ENCODE measurements at places on chromosomes 1 and 21.
A peak's percentile ranks its signal among the peaks of the same experiment; 100 is the strongest.

- DNase-seq = no peak
Measured at GRCh38 chr1:11874258-11874562, 15.5 kb upstream of the NPPB start.

DNA sequence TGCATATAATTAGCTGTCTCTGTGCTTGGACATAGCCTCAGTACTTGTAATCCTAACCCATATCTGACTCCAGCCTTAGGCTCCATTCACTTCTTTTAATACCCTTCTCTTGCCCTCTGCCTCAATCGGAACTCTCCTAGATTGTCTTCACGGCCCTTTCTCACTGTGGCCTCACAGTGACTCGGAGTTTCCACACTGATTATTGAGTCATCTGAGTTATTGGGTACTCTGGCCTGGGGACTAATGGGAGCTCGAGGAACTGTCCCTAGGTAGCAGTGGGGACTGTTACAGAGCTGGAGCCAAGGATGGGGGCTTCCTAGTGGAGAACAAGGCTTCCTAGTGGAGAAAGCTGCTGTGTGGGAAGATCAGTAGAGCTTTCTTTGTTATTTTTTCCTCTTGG lies 17.0 kb downstream of the TRAF5 start:
- no peak for DNase-seq

GRCh38 chr1:6724517-6725141 lies 23.0 kb upstream of the DNAJC11 start:
- DNase-seq = no peak

DNA sequence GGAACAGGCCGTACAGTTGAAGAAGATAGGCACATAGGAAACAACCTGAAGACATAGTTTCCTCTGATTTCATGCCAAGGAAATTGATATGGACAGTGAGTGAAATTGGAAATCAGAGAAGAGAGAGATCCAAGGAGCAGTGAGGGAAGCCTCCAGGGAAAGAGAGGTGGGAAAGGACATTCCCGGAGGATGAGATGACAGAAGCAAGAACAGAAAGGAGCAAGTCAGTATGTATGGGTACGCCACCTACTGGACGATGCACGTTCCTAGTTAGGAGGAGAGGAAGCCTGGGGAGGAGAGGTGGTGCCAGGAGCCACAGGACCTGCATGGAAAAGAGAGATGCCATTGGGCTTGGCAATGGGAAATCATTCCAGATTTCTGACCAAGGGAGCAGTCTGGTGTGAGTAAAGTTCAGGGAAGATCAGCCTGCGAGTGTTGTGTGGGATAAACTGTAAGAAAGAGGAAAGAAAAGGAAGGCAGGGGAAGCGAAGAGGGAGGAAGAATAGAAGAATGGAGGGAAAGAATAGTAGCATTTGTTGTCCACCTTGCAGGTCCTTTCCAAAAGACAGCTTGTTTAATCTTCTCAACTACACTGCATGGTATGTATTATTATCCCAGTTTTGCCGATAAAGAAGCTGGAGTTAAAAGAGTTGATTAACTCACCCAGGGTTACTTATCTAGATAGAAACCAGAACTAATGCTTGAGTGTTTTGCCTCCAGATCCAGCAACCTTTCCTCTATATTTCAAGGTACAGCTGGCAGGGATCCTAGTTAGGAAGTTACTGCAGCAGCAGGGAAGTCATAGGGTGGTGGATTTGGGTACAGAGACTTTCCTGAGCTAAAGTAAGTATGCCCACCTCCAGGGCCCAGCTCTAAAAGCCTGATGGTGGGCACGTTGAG lies 27.4 kb downstream of the C1orf116 start:
- DNase-seq = peak; percentile 5

DNA sequence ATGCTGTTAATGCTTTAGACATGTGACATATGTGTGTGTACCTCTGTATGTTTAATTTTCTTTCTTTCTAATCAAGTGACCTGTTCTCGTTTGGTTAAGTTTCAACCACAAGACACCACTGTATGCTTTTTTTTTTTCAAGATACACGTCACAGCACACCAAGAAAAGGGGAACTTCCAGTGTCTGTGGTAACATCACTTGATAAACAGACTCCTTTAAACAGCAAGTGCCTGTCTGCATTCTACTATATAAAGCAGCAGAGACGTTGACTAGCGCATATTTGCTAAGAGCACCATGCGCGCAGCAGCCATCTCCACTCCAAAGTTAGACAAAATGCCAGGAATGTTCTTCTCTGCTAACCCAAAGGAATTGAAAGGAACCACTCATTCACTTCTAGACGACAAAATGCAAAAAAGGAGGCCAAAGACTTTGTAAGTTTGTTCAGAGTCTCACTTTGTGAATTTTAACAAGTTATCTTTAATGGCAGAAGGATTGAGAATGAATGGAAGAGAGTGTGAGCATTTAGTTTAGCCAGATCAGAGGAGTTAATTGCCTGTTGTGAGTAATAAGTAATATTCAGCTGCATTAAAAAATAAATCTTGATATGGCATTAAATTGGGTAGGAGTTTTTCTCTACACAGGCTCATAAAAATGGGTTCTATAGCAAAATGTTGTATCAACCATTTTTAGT lies at the start of gene RGS1:
TSS of gene RGS1 (plus strand) at position 275 of the 691 bp plus-strand sequence. CDS start at position 295, 20 bp downstream.
- peak; percentile 39 for DNase-seq

DNA sequence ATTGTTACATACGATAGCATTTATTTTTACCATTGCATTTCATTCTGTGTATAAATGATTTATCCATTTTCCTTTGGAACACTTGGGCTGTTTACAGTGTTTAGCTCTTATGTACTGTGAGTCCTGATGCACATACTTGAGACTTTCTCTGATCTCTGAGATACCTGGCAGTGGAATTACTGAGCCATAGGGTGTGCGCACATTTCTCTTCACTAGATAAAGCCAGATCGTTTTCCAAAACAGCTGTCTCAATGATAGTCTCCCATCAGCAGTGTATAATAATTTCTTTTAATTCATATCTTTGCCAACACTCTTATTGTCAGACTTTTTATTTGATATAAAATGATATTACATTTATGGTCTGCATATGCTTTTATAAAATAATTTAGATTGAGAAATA lies 66.2 kb downstream of the VPS13D start:
- no peak for DNase-seq

GRCh38 chr1:208445758-208446203 lies 201.6 kb upstream of the PLXNA2 start:
- DNase-seq = no peak

- DNase-seq = peak; percentile 72
Measured at GRCh38 chr1:36369061-36369861, 16.5 kb downstream of the STK40 start.

- DNase-seq = no peak
Measured at GRCh38 chr1:22139066-22139594, 3.8 kb downstream of the WNT4 start.

GRCh38 chr1:198088360-198089071 lies 68.3 kb upstream of the NEK7 start:
- DNase-seq = no peak

GRCh38 chr1:212287261-212287895 lies 2.2 kb downstream of the PPP2R5A start:
- DNase-seq = no peak

GRCh38 chr21:46646541-46647154 lies 11.2 kb downstream of the PRMT2 start:
- no peak for DNase-seq

- no peak for DNase-seq
Measured at GRCh38 chr1:207418351-207418750, 35.8 kb upstream of the CR2 start.

DNA sequence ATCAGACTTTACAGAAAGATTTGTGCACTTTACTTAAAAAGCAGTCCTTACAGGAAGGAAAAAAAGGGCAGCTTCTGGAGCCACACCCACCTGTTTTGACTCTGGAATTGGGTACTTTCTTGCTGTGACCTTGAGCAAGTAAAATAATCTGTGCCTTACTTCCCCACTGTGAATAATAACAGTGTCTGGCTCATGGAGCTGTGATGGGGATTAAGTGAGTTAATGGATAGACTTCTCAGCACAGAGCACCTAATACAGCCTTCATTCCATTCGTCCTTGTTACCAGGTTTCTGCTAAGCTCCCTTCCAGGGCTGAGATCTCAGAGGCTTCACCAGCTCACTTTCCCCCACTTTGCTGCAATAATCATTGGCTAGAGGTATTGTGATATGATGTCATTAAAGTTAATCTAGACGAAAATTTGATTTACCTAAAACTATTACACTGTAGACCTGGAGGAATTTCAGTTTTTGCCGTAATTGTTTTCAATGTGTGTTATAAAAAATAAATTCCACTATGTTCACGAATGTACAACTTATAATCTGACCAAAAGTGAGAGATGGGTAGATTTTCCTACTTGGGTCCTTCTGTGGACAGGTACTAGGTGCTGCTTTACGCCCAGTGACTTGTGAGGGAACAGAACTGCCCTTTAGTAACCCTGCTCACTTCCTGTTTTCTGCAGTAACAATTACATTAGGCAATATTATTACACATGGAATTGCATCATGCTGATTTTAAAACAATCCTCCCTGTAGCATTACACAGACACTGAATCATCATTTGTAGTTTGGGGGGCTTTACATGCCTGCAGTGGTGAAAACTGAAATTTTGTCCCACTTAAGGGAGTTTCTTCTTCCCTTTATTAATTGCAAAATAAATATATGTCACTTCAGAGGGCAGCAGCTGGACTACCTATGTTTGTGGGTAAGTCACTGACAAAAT lies 19.7 kb upstream of the ABCG1 start:
- DNase-seq = no peak

GRCh38 chr1:179925922-179926849 lies 28.4 kb upstream of the CEP350 start:
- no peak for DNase-seq

GRCh38 chr1:201309416-201309815 lies 26.1 kb downstream of the PKP1 start:
- no peak for DNase-seq

DNA sequence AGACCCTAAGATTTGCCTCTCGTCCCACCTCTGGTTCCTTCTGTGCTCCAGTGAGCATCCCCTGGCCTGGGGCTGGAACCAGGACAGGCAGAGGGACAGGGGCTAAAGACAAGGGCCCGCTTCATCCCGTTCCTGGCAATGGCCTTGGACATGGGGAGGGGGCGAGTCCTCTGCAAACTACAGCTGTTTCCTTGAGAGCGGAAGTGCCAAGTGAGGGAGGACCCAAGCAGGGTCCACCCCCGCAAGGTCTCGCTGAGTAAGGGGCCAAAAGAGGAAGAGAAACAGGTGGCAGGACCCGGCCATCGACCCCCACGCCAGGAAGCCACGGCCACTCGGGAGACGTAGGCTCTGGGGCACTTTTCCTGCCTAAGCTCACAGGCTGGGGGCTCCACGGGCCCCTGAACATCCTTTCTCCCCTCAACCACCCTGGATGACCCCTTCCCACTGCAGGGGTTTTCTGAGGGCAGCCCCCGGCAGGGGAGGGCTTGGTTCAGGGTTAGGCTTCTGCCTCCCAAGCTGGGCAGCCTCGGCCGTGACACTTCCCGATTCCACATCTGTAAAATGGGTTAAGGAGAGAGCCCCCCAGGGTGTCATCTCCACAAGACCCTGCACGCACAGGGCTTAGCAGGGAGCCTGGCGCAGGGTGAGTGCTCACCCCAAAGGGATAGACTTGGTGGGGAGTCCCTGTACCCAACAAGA lies 17.9 kb upstream of the PLEKHG5 start:
- DNase-seq = no peak

DNA sequence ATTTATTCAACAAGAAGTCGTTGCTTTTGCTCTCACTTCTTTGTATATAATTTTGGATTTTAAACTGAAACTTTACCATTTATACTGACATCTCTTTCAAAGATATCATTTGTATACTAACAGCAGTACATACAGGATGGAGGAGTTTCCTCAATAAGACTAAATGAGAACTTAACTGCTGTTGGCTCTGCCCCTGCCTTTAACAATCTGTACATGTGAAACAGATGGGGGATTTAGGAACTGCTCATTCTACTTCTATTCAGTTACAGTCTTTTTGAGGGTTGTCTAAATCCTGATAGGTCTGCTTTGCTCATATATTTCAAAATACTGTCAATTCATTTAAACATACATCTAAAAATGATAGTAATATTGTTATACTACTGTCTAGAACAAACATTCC lies 663.2 kb downstream of the ADGRL2 start:
- DNase-seq = no peak

DNA sequence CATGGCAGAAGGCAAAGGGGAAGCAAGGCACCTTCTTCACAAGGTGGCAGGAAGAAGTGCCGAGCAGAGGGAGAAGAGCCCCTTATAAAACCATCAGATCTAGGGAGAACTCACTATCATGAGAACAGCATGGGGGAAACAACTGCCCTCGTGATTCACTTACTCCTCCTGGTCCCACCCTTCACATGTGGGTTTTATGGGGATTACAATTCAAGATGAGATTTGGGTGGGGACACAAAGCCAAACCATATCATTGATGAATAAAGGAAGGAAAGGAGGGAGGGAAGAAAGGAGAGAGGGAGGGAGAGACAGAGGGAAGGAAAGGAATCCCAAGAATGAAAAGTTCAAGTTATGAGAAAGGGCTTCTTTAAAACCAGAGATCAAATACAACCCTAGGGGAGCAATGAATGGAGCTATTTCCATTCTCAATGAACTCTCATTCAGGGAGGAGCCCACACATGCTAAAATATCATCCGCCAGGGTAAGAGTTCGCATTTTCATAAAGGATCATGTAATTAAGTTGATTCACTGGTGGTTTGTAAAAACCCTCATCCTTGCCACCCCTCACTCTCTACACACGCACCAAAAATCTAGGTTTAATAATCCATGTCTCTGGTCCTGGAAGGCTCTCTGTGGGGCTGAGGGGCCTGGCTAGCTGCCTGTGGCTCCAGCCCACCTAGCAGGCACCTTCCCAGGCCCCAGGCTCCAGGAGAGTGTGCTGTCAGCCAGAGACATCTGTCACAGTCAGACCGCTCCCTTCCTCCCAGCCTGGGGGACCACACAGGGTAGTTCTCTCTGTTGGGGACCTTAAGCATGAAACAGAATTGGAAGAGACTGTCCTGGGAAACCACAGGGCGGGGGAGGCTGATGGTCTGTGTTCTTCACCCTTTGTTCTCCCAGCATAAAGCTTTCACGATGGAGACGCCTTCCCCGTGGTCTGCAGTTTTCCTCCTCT lies 94.0 kb downstream of the CCDC185 start:
- DNase-seq = no peak

DNA sequence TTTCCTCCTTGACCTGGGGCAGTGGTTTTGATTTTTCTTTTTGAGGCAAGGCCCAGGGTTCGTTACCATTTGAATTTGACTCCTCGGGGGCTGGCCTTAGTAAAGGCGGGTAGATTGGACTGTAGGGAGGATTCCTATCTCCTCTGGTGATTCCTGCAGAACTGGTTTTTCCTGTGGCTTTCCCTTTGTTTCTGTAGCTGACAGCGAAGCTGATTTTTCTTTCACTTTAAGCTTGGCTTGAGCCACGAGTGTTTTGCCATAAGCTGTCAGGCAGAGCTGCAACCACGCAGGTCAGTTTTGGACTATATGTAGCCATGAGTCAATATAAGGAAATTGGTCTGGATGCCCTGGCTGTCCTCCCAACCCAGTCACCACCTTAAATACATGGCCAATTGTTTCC lies 28.7 kb upstream of the KCNJ15 start:
- no peak for DNase-seq

GRCh38 chr1:76037324-76037723 lies 37.2 kb upstream of the ST6GALNAC3 start:
- DNase-seq = no peak

DNA sequence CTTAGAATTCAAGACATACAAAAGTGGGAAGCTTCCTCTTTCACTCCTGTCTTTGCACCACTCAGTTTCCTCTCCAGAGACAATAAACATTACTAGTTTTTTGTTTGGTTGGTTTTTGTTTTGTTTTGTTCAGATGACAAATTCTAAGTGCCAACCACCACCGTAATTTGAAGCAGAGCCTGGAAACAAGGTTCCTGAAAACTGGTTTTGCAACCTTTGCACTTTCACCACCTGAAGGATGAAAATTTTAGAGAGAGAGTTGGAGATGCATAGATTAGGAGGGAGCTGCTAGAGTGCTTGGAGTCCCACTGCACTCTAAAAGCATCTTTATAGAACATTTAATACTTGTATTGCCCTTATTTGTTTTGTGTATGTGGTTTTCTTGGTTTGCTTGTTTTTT lies 20.2 kb upstream of the MGST3 start:
- DNase-seq = no peak
